AG04449 (cell line): ENCODE measurements at places on chromosomes 12 and 14.

DNA sequence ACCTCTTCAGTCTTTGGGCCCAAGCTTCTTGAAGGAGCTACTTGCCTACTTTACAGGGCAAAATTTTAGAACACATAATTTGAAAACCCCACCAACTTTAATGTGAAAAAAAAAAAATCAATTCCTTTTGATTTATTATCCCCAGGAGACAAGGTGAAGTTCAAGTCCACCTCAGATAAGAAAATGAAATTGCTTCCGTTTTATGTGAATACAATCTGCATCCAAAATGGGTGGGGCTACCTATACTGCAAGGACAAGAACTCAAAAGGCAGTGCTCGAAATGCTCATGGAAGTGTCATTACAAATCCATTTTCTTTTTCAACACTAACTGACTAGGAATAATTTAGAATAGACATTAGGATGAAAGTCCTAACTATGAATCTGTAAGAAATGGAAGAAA, 45.7 kb downstream of the SSPN start:
- no peak for DNase-seq

- DNase-seq = peak; percentile 34
These were observed 78.8 kb upstream of the SLC38A4 start for GRCh38 chr12:46904406-46905238.

DNA sequence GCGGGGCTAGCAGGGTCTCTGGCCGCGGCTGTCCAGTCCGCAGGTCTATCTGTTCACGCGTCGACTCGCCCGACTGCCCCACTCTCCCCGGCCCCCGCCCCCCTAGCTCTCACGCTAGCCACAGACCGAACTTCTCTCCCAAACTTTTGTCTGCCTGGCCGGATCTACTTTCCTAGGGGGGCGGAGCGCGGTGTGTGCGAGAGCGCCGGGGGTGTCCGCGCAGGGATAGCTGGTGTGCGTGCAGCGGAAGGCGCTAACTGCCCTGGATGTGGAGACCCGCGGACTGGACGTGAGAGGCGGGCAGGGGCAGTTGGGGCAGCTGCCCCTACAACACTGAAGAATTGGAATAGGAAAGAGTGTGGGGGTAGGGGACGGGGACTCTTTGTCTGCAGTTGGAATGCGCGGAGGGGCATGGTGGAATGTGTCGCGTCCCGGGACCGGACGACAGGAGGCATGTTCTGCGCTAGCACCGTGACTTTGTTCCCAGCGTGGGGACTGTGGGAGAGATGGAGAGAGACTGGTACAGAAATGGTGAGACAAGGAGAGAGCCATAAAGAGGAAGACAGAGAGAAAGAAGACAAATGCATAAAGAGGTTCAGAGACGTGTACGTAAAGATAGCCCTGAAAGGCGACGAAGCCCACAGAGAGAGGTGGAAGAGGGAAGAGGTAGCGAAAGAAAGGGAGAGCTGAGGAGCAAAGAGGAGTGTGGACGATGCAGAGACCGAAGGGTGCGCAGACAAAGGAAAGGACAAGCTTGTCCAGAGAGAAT, at the start of gene AJUBA:
AJUBA (minus strand) TSS at position 75 of the 769 bp plus-strand sequence. CDS start 285 bp downstream, outside the sequence.
- peak; percentile 62 for DNase-seq

DNA sequence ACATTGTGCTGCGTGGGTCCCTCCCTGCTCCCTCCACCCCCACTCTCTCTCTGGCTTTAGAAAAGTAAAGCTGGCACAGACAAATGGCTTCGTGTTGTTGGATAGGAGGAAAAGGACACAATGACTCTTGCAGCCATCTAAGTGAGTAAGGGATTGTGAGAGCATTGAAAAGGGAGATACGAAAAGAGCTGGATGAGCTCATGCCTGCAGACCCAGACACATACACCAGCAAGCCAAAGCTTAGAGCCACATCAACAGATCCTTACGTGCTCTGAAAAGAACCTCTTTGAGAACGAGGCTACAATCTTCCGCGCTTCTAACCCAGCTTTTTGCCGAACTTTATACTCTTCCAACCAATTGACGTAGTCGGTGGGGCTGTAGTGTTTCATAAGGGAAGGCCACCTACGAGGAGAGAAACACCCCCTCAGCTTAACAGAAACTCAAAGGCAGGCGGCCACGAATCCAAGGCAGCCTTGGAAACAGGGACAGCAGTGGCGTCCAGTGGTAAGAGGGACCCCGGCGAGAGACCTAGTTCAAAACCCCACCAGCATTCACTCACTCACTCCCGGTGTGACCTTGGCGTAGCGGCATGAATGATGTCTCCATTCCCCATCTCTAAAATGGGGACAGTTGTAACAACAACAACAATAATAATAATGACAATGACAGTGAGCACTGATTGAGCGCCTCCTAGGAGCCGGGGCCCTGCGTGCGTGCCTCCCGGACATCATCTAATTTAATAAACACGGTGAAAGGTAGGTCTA, 1.1 kb downstream of the FBXO21 start:
- peak; percentile 10 for DNase-seq

DNA sequence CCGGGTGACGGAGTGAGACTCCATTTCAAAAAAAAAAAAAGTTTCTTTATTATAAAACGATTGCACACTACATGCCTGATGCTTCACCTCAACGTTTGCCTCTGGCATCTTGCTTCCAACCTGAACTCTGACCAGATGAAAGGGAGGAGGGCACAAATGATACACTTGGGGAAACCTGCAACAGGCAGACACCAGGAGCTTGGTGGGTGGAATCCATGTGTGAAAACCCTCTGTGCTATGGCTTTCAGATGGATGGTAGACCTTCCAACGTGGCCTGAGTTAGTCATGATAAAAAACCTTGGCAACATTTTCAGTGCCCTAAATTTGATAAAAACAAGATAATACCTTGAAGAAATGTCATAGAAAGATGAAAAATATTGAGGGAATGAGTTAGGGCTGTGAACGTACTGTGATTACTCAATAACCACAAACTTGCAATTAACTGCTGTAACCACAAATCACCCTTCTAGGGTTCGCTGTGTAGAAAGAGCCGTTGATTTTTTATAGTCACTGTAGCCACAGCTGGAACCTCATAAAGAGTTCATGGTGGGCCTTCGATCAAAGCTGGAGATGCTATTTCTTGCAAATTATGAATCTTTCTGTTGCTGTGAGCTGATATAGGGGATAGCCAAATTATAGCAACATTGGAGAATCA, 26.1 kb upstream of the GZMB start:
- no peak for DNase-seq

- DNase-seq = no peak
These were observed 67.6 kb upstream of the TTC7B start for GRCh38 chr14:90883782-90884181.
